AG04449 (cell line): ENCODE measurements at places on chromosomes 13 and 19.

GRCh38 chr19:1266916-1267476, 2.1 kb upstream of the CIRBP start:
- no peak for DNase-seq

DNA sequence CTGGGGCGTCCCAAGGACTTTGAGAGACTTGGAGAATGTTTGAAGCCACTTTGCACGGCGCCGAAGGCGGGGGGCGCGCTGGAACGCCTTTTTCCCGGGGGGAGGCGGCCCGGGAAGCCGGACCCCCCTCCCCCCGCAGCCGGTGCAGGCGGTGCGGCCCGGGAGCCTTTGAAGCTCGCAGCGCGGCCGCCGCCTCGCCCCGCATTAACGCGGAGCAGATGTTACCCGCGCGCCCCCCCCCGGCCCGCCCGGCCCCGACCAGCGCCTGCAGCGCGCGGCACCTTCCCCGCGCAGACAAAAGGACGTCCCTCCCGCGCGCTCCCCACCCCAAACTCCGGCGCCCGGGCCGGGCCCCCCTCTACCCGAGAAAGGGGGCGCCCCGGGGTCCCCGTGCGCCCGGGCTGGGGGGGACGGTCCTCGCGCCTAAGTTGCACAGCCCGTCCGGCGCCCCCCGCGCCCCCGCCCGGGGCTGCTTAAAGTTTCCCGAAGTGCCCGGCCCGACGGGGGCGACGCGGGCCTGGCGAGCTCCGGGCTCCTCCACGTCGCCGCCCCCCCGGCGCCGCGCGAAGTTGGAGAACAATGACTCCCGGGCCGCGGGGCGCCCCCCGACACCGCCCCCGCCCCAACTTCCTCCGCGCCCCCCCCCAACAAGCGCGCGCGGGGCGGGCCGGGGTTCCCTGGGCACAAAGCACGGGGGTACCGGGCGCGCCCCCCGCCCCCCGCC, 685 bp downstream of the TCF3 start:
- DNase-seq = no peak

- DNase-seq = no peak
Observed at GRCh38 chr13:90673746-90674145, 673.7 kb upstream of the MIR17HG start.

DNA sequence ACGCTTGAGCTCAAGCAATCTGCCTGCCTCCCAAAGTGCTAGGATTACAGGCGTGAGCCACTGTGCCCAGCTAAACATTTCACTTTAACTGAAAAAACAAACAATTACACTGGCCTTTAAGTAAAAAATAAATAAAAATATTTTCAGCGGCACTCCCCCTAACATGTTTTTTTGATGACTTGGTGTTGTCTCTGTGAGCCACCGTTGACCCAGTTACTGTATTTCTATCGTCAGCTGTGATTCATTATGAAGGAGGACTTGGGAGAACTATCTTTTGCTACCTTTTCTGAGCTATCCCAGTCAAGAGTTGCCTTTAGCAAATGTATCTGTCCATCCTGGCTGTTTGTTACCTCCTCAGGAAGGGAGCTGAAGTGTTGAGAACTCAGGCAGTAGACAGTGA, 18.5 kb upstream of the C19orf33 start:
- DNase-seq = peak; percentile 19

DNA sequence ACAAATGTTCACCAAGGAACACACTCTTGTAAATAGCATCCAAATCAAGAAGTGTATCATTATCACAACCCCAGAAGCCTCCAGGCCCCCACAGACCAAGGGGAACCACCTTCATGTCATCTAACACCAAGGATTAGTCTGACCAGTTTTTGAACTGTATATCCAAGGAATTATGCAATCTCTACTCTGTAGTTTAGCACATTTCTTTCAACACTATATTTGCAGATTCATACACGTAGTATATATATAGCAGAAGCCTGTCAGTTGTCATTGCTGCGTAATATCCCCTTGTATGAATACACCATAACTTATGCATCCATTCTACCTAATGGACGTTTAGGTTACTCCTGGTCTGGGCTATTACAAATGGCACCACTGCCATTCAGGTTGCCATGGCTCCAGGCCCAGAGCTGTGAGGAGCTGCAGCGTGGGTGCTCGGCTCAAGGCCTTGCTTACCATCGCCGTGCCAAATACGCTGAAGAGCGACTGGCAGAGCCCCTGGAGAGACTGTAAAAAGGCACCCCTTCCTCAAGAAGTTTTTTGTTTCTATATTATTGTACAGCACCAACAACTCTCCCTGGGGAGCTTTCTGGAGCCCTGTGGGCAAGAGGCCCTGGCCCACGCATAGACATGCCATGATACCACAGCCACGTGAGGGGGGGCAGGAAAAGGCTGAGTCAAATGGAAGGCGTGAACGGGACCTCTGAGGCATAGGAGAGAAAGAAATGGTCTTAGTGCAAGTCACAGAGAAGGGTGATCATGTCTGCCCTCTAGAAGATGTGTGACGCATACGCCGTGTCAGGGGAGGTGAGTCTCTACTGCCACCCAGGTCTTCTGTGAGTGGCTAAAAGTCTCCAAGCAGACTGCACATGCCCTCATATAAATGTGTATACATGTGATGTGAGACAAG, 10.8 kb downstream of the LATS2 start:
- no peak for DNase-seq

DNA sequence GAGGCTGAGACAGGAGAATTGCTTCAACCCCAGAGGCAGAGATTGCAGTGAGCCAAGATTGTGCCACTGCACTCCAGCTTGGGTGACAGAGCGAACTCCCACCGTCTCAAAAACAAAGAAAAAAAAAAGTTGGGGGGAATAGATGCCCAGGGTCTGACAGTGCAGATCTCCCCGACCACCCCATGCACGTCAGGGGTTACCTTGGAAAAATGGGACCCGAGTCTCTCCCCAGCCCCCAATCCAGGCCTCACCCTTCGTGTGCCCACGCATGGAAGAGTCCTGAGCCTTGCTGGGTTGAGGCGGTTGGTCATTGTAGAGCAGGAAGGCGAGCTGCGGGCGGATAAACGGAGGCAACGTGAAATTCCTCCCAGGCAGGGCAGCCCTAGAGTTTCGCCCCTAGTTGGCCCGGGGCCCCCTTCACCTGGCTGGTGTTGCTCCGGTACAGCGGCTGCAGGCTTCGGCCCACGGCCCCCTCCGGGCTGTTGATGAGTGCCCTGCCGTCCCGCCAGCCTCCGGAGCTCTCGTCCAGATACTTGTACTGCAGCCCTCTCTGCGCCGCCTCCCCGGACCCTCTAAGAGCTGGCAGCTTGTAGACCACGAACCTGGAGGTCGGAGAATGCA, 588 bp downstream of the DNASE2 start:
- no peak for DNase-seq

- DNase-seq = peak; percentile 95
Observed at GRCh38 chr19:58386576-58387337, at the start of gene RPS5. Gene RPS5, plus strand, starts transcription at chr19:58387269. Its CDS starts 869 bp downstream, at chr19:58388138.

DNA sequence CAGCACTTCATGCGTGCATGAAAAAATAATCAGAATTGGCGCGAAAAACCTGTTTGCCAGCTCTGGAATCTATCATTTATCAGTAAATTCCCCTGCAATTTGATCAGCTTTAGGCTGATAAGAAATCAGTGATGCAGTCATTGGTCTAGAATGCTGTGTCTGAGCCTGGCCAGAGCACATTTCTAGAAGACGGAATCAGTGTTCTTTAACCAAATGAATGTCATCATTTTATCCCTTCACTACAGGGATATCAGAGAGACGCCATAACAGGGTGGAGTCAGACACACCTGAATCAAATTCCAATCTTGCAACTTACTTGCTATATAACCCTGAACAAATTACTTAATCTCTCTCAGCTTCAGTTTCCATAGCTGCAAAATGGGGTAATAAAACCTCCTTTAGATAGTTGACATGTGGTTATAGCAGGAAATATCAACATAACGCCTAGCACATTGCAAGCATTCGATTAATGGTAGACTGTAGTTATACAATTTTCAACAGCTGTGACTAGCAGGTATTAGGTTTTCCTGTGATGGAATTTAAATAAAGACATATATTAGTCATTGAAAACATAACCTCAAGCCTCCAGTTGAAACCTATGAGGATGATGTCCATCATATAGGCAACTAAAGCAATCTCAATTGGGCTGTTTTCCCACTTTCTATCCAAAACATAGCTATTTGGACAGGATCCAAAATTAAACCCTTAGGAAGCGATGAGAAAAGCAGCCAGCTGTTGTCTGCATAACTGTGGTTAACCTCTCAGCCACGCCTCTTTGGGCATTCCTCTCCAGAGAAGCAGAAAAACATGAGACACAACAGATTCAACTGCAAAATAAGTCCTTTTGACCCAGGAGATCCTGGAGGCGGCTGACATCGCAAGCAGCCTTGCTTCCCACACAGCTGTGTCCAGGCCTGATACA, 51.6 kb upstream of the UBL3 start:
- DNase-seq = peak; percentile 79

DNA sequence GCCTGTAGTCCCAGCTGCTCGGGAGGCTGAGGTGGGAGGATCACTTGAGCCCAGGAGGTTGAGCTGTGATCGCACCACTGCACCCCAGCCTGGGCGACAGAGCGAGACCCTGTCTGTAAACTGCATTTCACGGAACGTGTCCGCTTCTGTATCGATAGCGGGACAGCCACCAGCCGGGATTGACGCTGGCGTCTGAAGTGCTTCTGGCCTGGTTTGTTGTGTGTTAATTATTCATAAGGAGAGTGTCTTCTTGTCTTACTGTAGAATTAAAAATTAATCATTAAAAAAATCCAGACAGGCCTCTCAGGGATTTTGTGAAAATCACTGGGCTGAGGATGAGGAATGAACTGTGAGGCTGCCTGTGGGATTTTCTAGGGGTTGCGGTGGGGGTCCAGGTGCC, 16.2 kb upstream of the MISP start:
- no peak for DNase-seq

DNA sequence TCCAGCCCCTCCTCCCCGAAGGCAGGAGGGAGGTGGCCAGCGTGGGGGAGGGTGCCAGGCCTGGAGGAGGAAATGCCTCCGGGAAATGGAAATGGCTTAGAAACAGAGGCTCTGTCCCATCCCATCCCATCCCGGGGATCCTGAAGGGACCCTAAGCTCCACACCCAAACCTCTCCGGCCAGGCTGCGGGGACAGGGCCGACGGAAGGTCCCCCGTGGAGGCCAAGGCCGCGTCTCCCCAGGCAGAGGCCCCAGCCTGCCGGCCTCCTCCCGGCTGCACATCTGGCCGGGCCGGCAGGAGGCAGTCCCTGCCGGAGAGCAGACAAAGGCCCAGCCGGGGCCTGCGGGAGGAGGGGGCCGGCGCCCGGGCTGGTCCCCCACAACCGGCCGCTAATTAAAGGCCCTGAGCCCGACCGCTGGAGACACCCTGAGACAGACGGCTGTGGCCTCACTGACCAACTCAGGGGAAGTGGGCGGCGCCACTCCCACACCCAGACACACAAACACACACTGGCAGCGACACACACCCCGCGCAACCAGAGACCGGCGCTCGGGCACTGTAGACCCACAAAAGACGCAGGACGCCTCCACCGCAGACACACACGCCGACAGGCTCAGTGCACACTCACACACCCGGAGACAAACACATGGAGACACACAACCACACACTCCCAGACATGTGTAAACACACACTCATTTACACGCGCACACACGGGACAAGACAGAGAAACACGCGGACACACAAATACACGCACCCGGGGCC, 1.1 kb downstream of the ADAMTS10 start:
- no peak for DNase-seq

DNA sequence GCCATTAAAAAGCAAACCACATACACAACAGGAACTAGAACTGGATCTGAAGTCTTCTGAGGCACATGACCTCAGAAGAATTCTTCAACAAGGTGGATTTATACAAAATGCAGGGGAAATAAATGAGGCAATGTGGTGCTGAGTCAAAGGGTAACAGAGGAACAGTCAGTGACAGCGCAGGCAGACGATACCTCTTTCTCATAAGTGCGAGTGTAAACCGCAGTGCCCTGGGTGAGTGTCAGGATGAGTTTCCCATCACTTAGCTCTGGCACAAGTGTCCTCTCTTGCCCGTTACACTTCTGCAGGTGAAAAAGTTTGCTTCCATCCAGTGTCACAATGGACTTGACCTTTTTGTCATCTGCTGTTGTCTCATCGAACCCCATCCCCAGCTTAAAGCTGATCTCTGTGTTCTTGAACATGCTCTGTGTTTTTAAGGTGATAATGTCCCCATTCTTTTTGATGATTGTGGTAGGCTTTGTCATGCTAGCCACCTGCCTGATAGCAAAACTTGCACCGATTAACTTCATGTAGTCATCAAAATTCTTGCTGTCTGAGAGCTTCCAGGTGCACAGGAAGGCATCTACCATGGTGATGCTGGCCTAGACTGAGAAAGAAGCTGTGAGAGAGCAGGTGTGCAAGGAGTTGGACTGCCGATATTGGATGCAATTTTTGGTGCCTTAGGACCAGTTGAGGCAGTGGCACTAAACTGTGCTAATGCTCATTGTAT, 97.3 kb downstream of the AKAP11 start:
- DNase-seq = no peak

DNA sequence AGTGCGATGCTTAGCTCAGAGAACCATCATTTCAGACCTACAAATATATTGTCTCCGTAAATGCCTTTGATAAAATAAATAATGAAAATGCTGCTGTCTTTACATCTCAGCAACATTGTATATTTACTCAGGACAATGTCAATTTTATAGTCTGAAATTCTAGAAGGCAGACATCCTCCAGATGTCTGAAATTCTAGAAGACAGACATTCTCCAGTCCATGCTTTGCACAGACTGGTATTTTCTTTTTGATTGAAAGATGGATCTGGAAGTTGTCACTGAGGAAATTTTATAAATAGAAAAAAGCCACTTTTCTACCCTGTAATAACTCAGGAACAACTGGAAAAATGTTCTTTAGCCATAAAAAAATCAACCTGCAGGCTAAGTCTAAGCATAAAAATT, 2293.3 kb downstream of the PCDH9 start:
- DNase-seq = no peak

- DNase-seq = no peak
Observed at GRCh38 chr13:29081697-29082440, 261.7 kb downstream of the MTUS2 start.

- no peak for DNase-seq
Observed at GRCh38 chr19:29568036-29569025, 37.8 kb upstream of the POP4 start.

GRCh38 chr13:104895521-104895920, 1639.9 kb downstream of the EFNB2 start:
- DNase-seq = no peak

GRCh38 chr13:96726651-96727050, 267.6 kb downstream of the OXGR1 start:
- no peak for DNase-seq

DNA sequence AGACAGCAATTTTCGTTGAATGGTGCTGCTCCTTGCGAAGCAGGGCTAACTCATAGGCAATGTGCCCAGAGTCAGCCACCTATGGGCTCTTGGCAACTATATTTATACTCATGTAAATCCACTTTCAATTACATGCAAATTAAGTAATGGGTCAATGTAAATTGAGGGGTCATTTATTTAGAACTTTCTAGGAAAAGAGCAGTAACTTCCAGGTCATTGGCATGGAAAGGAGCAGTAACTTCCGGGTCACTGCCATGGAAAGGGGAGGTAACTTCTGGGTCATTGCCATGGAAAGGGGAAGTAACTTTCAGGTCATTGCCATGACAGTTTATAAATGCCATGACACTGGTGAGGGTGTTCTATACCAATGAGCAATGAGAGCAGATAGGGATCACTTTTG, 11.6 kb downstream of the KLK4 start:
- no peak for DNase-seq
